ENCODE measurements at places on chromosomes 11 and 22.

DNA sequence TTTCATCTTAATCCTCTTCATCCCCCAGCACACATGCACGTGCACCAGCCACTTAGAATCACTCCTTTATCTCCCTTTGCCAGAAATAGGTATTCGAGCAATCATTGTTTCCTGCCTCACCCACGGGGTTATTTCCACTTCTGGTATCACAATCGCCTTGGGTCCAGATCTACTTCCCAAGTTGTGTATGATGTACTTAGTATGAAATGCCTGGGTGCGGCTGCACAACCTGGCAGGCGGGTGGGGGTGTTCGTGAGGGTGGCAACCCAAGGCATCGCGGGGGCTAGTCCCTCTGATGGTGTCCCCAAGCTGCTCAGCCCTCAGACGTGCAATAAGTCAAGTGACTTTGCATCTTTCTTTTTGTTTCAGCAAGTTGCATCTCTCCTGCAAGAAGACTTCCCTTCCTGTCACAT is 475.6 kb downstream of the MIAT start:
- H3K27me3 ChIP-seq = no peaks in the 10 kb centered on the region
- H3K4me3 ChIP-seq = no peak overlapping the region
- H3K4me1 ChIP-seq = peaks cover 2% of the 10 kb centered on the region

GRCh38 chr22:27460591-27461347 is 340.8 kb downstream of the MN1 start:
- peak; percentile 91 for DNase-seq
- peak overlapping the region; percentile 62 for H3K27ac ChIP-seq
- H3K36me3 ChIP-seq = no peaks in the 10 kb centered on the region
- H3K4me1 ChIP-seq = no peaks in the 10 kb centered on the region
- no peaks in the 10 kb centered on the region for H3K27me3 ChIP-seq

DNA sequence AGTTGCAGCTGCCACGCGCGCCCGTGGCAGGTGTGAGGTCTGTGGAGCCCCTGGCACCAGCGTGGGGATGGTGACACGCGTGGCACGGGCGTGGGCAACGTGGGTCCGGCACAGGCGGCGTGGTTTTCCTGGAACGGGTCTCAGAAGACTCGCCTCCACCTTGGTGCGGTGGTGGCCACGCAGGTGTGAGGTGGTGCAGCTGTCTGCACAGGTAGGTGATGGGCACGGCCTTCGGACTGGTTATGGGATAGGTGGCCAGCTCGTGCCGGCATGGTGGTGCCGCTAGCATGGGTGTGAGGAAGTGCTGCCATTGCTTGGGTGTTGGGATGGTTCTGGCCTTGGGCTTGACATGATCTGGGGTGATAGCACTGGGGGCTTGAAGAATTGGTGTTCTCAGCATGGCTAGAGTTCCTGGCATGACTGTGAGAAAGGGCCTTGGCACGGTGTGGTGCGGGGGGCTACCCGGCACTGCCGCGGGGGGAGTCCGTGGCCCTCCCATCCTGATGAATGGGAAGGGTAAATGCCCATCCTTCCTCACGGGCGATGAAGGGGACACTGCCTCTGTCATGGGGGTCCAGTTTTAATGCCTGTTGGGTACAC is 531 bp downstream of the DAGLA start:
- H3K27ac ChIP-seq = no peak overlapping the region
- peaks cover 4% of the 10 kb centered on the region for H3K27me3 ChIP-seq
- no peak for DNase-seq
- H3K36me3 ChIP-seq = no peaks in the 10 kb centered on the region
- peak overlapping the region; percentile 51 for H3K4me3 ChIP-seq

DNA sequence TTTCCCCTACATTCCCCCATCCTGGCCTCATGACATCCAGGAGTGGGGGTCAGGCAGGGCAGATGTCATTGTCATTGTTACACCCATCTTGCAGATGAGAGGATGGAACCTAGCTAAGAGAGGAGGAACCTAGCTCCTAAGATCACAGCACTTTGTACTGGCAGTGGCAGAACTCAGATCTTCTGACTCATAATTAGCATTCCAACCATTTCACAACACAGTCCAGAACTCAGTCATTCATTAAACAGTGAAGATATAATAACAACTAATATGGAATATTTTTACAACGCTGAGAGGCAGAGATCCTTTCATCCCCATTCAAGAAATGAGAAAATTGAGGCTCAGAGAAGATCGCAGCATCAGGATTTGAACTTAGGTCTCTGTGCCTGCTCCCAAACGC is 127.8 kb downstream of the CHST1 start:
- no peak overlapping the region for H3K4me3 ChIP-seq
- no peak overlapping the region for H3K27ac ChIP-seq
- H3K27me3 ChIP-seq = no peaks in the 10 kb centered on the region
- DNase-seq = no peak
- no peaks in the 10 kb centered on the region for H3K36me3 ChIP-seq
- no peaks in the 10 kb centered on the region for H3K4me1 ChIP-seq

DNA sequence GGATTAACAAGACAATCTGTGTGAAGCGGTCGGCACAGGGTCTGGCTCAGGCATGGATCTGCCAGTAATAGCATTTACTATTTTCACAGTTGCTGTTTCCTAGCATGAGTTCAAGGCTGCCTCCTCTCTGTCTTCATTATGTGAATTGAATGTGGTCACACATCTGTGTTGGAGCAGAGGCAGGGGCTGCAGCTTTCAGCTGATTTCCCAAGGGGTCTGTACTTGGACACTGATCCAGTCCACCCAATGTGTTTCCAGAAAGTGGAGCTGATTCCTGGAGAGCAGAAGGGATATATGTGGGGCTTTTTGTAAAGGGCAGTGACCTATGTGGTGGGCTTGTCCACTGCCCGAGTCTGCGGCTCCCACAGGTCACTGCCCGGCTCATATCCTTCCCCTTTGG is 3.5 kb upstream of the CELSR1 start:
- no peak overlapping the region for H3K4me3 ChIP-seq
- no peak for DNase-seq
- H3K36me3 ChIP-seq = no peaks in the 10 kb centered on the region
- no peak overlapping the region for H3K27ac ChIP-seq
- peaks cover 8% of the 10 kb centered on the region for H3K27me3 ChIP-seq

DNA sequence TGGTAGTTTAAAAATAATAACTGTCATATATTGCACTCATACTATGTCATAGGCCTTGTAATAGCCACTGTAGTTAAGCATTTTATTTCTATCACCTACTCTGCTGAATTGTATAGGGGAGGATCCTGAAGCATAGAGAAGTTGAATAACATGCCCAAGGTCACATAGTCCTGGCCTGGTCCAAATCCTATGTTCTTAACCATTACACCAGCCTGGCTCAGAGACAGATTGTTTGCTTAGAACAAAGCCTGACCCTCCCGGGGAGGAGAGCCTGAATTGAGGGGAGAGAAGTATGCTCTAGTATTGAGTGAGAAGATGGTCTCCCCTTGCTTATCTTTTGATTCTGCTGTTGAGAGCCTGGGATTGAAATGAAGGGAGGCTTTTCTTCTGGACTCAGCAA is 2.2 kb downstream of the NEU3 start:
- H3K36me3 ChIP-seq = no peaks in the 10 kb centered on the region
- H3K27me3 ChIP-seq = no peaks in the 10 kb centered on the region
- H3K4me3 ChIP-seq = no peak overlapping the region
- no peaks in the 10 kb centered on the region for H3K4me1 ChIP-seq
- DNase-seq = no peak

DNA sequence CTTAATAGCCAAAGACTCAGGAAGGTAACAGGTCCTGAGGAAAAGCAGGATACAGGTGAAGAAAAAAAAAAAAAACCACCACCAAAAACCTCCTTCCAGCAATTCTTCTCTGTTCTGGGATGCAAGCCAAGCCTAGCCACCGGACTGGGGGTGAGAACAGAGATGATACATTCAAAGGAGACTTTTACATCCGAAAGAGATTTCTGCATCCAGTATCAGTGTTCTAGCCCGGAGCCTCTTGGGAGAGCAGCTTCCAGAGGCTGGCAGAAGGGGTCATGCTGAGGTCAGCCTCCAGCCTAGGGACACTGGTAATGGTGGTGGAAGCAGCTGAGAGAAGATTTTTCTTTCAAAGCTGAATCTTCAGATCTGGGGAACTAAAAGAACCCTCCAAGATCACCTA is 76.2 kb downstream of the KCNC1 start:
- no peak overlapping the region for H3K27ac ChIP-seq
- no peak for DNase-seq
- no peaks in the 10 kb centered on the region for H3K27me3 ChIP-seq
- no peaks in the 10 kb centered on the region for H3K36me3 ChIP-seq
- no peak overlapping the region for H3K4me3 ChIP-seq

- peak within 1 kb of the TSS; percentile 84 for H3K4me3 ChIP-seq
- DNase-seq = peak; percentile 83
- no peaks in the 10 kb centered on the region for H3K4me1 ChIP-seq
- H3K36me3 ChIP-seq = no peaks in the 10 kb centered on the region
Observed at GRCh38 chr11:104164028-104164520, at the start of gene PDGFD. PDGFD (minus strand) TSS chr11:104164147.

DNA sequence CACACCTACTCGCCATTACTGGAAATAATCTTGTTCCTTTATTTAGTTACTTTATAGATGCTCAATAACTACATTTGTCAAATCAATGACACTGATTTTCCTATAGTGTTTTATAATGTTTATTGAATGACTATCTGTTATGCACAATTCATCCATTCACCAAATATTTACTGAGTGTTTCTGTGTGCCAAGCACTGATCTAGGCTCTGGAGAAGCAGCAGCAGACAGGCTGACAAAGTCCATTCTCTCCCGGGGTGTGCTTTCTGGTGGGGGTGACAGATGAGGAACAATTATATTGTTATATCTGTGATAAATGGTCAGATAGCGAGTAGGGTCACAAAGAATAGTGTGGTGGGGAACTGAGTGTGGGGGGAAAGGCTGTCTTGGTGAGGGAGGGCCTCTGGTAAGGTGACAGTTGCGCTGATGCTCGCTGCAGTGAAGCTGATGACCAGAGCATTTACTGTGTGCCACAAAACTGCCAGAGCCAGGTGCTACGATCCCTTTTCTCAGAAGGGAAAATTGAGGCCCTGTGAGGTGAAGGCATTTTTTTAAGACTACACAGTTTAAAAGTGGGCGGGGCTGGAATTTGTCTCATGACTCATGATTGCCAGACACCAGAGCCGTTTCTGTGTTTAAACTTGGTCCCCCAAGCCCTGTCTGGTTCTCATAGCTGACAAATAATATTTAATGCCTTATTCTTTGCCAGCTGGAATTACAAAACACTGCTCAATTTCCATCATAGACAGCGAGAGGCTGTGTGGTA is 10.2 kb downstream of the PACS1 start:
- H3K36me3 ChIP-seq = no peaks in the 10 kb centered on the region
- peak; percentile 84 for DNase-seq
- no peaks in the 10 kb centered on the region for H3K27me3 ChIP-seq
- peak overlapping the region; percentile 74 for H3K27ac ChIP-seq

DNA sequence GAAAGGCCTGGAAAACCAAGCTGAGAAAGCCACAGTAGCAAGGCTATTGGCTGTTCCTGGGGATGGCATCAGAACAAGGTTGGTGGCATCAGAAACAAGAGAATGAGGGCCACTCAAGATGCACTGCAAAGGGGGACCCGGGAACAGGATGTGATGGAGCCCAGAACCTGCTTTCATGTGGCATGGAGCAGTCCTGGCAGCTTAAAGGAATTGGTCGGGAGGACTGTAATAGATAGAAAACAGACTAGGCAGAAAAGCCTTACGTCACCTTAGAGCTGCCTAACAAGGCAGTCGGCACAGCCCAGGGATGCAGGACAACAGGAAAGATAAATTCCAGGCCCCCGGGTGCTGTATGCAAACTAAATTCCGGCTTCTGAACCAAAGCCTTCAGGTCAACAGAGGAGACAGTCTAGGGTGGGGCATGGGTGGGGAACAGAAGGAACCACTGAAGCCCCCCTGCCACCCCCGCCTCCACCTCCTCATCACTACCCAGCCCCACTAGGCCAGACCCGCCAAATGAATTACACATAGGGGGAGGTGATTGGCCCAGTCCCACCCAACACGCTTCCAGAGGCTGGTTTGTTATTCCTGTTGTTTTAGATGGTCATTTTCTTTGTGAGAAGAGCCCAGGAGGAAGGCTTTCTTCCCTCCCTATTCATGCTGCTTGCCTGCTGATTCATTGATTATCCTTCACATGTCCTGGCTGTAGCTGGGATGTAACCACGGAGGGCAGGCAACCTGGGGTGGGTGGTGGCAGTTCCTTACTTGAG is 25.7 kb upstream of the LRRC55 start:
- H3K36me3 ChIP-seq = no peaks in the 10 kb centered on the region
- no peaks in the 10 kb centered on the region for H3K27me3 ChIP-seq

DNA sequence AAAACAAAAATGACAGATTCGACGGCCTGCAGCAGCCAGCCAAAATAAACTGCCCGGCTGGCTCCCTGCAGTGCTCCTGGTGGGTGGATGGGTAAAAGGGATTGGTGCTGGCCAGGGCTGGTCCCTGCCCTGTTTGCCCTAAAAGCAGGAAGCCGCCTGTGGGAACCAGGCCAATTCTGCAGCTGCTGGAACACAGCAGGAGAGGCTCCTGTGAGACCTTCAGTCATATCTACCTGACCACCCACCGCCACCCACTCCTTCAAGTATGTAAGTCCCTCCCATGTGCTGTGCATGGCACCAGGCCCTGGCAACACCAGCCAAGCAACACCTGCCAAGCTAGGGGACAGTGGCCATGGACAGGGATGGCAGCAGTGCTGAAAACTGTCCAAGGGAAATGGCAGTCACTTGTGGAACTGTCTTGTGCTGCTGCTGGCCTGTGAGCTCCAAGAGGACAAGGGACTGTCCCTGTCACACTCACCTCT is 48.7 kb upstream of the ARFGAP3 start:
- no peak overlapping the region for H3K4me3 ChIP-seq
- no peaks in the 10 kb centered on the region for H3K27me3 ChIP-seq
- H3K4me1 ChIP-seq = peaks cover 58% of the 10 kb centered on the region
- no peak for DNase-seq
- peak overlapping the region; percentile 87 for H3K27ac ChIP-seq
- peaks cover 16% of the 10 kb centered on the region for H3K36me3 ChIP-seq

DNA sequence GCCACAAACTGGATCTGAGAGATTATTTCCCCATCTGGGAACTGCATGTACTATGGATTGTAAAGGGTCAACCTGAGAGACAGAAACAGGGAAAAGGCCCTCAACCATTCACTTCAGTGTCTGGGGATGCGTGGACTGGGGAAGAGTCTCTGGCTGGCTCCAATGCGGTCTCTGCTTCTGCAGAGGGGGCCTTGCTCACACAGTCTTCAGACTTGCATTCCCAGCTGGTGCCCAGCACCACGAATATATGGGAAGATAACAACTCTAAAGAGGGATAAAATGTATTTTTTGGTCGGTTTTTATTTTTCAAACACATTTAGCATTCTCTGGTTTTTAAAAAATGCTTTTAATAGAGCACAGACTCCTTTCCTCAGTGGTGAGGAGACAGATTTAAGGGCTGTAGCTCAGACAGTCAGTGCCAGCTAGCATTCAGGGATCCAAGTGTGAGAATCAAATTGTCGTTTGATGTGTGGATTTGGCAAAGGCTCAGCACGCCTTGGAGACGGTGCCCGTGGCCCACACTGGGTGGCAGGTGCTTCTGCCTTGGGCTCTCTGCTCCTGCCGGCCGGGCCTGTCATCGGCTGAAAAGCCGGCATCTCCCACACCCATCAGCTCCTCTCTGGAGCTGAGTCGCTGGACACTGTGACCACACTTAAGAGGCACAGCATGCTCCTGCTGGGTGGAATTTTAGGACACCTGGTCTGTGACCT is 8.0 kb upstream of the EFCAB6 start:
- H3K4me1 ChIP-seq = no peaks in the 10 kb centered on the region
- DNase-seq = peak; percentile 50
- H3K27ac ChIP-seq = no peak overlapping the region
